Stimulated activated CD4-positive, alpha-beta T cell treated with anti-CD3 and anti-CD28 coated beads, Interleukin-1b, Interleukin-23, amount 100 ng/mL, for 1 hour (primary cell): ENCODE measurements at places on chromosomes 5 and 9.

DNA sequence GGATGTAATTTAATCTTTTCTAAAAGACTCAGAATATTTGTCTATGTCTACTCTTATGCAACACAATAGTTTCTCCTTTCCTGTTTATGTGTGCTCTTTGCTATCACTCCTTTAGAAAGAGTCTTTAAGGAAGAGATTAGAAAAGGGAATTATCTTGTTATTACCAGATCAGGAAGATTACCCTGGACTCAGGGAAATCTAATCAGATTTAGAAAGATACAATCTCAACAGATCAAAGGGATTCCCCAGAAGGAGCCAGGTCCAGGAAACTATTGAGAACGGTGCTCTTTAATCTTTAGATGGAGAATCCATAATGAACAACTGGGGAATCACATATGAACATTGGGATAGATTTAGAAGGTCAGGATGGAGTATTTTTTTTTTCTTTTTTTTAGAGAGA, 32.4 kb upstream of the ZFR start:
- DNase-seq = no peak

- DNase-seq = no peak
Observed at GRCh38 chr5:111935835-111936234, 178.8 kb upstream of the NREP start.

DNA sequence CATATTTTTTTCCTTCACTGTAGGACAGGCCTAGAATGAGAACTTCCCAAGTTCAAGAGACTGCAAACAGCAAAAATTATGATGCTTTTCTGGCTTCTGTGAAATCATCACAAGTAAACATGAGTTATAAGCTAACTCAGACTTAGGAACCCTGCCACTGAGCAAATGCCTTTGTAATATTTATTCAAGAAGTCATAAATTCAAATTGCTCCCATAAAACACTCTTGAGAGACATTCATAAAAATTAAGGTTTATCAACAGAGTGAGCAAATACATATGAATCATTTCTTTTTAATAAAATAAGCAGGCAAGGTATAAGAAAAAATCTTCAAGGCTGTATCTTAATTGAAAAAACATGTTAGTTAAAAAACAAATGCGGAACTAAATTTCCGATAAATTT, 124.2 kb downstream of the GNA14 start:
- no peak for DNase-seq

- no peak for DNase-seq
Observed at GRCh38 chr5:157303667-157304327, 37.9 kb downstream of the CYFIP2 start.

- DNase-seq = no peak
Observed at GRCh38 chr5:173883347-173883924, 4.7 kb upstream of the CPEB4 start.

DNA sequence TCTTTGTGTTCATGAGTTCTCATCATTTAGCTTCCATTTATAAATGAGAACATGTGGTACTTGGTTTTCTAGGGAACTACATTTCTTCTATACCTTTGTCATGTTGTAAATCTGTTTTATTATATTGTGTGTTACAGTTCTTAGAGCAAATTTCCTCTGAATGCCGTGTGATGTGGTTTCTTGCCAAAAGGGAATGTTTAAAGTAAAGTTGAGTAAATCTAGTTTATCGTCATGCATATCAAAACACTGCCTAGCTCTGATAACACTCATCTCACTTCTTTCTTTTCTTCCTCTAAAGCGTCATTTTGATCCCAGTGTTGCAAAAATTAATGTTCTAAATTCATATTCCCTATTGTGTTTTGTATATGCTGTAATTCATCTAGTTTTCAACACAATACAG, 295.4 kb upstream of the HAPLN1 start:
- no peak for DNase-seq

DNA sequence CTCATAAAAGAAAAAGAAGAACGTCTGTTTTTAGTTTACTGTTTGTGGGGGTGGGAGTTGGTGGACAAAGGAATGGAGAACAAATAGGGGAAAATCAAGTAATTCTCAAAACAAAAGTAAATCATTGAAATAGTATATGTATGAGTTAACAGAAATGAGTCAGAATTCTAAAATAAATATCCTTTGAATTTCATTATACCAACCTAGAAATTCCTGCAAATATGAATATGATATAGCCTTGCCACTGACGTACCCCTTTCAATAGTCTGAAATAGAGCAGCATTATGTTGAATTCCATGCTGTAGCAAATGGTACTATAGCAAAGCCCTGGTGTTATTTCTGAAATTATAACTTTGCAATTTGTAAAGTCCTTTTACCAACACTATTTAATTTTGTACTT, 29.6 kb upstream of the DTWD2 start:
- DNase-seq = no peak

GRCh38 chr9:84466580-84467285, 126.2 kb upstream of the SLC28A3 start:
- DNase-seq = no peak

GRCh38 chr5:142829801-142830220, 59.6 kb downstream of the ARHGAP26 start:
- no peak for DNase-seq

GRCh38 chr9:104209387-104209786, 115.3 kb downstream of the SMC2 start:
- no peak for DNase-seq

- DNase-seq = no peak
Observed at GRCh38 chr5:31993165-31993961, 180.8 kb downstream of the GOLPH3 start.

DNA sequence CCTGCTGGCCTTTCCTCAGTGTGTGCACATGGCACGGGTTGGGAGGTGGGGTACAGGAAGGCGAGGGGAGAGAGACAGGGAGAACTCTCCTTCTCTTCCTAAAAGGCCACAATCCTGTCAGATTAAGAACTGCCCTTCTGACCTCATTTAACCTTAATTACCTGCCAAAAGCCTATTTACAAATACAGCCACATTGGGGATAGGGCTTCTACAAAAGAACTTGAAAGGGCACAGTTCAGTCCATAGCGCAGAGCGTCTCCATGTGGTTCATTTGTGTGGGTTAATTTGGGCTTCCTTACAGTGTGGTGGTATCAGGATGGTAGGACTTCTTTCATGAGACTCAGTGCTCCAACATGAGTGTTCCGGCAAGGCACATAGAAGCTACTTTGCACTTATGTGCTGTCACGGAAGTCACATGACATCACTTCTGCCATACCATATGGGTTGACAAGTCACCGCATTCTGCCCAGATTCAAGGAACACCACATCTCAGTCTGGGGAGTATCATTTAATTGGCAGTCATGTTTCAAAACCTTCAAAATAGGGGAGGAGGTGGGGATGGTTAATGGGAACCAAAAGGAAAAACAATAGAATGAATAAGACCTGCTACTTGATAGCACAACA, 46.8 kb downstream of the NLN start:
- DNase-seq = no peak

DNA sequence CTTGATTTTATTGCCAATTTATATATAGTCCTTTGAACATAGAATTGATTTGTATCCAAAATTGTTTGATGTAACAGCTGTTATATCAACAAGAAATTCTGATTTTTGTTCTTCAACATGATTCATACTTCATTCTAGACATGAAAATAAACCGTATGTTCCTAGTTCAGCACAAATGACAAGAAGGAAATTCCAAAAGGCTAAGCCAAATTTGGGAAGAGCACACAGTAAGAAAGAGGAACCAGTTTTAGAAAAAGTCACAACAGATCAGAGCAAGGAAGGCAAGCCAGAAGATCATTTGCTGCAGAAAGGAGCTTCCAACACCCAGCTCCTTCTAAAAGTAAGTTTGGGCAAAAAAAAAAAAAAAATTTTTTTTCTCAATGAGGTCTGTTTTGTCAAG, 65.0 kb upstream of the MCCC2 start:
- no peak for DNase-seq

DNA sequence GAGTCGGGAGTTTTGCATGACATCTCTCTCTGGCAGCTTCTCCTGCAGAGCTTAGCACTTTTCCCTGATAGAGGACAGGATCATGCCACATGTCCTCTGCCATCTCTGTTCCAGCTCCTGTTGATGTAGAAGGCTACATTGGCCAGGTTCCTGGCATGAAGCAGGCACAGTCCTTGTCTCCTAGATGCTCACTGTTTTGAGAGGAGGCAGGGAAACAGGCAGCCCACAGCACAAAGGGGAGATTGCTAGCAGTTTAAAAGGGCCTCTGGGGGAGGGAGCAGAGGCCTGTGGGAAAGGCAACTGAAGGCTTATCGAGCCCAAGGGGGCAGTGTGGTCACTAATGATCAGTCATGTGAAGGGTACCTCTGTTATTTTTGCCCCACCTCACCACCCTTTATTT, 10.7 kb downstream of the ARHGAP26 start:
- DNase-seq = no peak

GRCh38 chr9:105672711-105673234, 10.5 kb downstream of the TAL2 start:
- no peak for DNase-seq

GRCh38 chr5:59988396-59988795, 94.9 kb upstream of the PDE4D start:
- DNase-seq = no peak

DNA sequence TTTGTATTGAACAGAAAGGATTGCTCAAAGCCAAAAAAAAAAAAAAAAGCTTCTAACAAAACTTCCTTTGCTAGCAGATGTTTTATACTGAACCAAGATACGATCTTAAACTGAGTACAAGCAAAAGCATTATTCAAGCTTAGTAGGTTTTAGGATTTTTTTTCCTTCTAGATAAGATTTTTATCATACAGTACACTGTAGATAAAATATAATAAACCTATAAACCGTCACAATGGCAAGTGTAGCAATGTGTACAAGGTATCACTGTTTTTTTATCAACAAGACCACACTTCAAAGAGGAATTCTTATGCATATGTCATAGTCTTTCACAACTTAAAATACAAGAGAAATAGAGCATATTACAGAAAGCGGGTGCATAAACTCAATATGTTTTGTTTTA, 56.5 kb upstream of the TRPM3 start:
- no peak for DNase-seq

DNA sequence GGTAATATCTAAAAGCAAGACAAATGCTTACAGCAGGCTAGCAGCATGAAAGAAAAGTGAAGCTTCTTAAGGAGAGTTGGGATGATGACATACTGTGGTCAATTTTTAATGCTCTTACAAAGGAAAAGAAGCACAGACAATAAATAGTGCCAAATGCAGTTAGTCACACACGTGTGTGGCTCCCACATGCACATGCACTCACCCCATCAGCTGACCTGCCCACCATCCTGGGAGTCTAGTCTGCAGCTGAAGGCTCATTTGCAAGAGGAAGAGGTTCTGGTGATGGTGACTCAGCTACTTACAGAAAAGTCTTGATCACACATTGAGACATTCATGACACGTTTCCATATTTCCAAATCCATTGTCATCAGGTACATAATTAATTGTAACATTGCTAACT, 129.3 kb downstream of the MRPL36 start:
- DNase-seq = no peak

- no peak for DNase-seq
Observed at GRCh38 chr5:178590141-178590923, at the start of gene COL23A1. COL23A1 (minus strand) TSS chr5:178590393.

- no peak for DNase-seq
Observed at GRCh38 chr5:95664204-95664786, 17.7 kb downstream of the RFESD start.

- DNase-seq = no peak
Observed at GRCh38 chr5:40569546-40570270, 110.0 kb upstream of the PTGER4 start.

GRCh38 chr9:95182854-95183563, 134.5 kb downstream of the FANCC start:
- DNase-seq = no peak

GRCh38 chr5:11050596-11051304, 289.7 kb upstream of the DAP start:
- DNase-seq = no peak

DNA sequence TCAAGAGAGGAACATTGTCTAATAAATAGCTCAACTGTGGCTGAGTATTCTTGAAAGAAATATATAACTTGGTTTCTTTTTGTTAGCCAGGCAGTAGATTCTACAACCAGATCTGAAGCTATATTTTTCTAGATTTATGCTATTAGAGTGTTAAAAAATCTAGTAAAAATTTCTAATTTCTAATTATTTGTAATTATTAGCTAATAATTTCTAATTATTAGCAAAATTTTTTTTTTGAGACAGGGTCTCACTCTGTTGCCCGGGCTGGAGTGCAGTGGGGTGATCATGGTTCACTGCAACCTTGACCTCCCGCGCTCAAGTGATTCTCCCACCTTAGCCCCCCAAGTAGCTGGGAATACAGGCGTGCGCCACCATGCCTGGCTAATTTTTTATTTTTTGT, 2.8 kb downstream of the RAD17 start:
- DNase-seq = no peak

DNA sequence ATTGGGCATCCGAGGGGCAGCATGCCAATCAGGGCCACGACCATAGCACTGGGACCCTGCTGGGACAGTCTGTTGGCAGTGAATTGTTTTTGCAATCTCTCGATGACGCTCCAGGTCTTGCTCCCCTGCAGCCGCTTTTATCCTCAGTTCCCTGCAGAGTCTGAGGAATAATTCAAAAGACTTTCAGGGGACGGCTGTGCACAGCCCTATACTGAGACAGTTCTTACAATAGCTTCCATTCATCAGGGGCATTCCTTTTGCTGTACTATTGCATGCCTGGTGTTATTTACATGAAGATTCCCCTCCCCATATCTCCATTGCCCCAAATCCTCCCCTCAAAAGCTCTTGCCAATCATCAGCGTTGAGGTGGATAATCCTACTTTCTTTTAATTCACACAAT, 163.3 kb upstream of the WWC1 start:
- DNase-seq = no peak

DNA sequence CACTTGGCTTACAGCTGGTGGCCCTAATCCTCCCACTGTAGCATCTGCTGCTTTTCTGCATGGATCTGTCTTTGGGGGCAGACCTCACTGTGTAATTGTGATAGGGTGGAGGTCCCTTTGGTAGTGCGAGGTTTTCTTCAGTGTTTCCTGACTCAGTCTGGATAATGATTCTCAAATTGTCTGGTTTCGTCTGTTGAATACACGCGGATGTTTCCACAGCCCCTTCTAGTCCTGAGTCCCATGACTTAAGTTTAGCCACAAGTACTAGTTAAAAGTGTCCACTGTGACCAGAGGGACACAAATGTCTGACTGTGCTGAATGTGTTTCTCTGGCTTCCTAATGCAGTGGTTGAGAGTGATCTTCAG, 70.5 kb downstream of the LMNB1 start:
- no peak for DNase-seq

DNA sequence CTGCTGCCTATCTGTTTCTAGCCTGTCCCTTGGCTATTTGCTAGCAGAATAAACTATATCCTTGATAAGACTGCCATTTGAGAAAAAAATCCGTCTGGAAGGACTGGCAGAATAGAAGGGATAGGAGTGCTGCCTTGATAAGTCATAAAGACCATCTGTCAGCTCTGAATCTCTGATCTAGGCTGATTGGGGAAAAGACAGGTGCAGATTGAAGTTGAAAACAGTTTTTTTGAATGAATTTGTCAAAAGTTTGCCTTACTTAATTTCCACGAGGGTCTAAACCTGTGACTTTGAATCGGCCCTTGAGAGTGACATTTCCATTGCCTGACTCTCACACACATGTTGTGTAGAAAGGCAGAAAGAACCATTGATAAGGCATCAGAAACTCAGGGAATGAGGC, 218.6 kb downstream of the MAN2A1 start:
- DNase-seq = no peak
